ENCODE measurements at places on chromosomes 13 and 19. TPM values are rescaled to one million over a fixed set of nuclear protein-coding genes. Genes with fewer than 3 reads are reported as not detected.

The NCAN gene
- not detected for total RNA-seq

The FCAR gene
- total RNA-seq: 2.1 TPM

The NCR1 gene
- not detected for total RNA-seq

DNA sequence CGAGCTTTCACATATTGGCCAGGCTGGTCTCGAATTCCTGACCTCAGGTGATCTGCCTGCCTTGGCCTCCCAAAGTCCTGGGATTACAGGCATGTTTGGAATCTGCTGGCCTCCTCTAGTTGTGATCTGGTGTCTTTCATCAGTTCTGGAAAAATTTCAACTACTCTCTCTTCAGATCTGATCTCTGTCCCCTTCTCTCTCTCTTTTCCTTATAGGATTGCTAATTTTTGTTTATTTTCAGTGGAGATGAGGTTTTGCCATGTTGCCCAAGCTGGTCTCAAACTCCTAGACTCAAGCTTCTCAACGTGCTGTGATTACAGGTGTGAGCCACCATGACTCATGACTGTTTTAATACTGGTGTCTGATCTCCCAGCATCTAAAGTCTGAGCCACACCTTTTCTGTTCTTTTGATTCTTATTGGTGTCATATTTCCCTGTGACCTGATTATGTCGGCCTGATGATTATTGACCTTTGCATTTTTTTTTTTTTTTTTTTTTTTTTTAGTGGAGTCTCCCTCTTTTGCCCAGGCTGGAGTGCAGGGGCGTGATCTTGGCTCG lies 10.4 kb upstream of the NANOS2 start:
- no peak for DNase-seq

DNA sequence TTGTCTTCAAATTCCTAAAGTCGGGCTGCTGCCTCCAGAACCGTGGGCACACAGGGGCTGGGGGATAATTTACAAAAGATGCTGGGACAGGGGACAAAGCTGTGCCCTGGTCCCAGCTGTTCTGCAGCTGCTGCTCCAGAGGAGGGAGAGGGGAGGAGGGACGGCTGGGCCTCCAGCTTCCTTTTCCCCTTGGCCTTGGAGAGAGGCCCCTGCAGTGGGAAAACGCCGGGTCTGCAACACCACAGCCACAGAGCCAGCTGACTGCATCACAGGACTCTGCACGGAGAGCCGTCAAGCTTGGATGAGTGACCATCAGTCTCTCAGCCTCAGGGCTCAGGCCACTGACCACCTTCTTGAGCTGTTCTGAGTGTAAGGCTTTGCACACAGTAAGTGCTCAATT lies 6.1 kb downstream of the DOCK6 start:
- peak; percentile 51 for DNase-seq

- no peak for DNase-seq
Observed at GRCh38 chr13:38850868-38851626, 139.6 kb downstream of the STOML3 start.

- DNase-seq: no peak
Observed at GRCh38 chr13:95115525-95115924, 185.7 kb downstream of the ABCC4 start.

- DNase-seq: peak; percentile 16
Observed at GRCh38 chr13:52949742-52950141, 78.9 kb upstream of the OLFM4 start.

Measured in uterus (tissue), 4 donors.